Right ventricle myocardium superior (tissue), 1 donor: ENCODE measurements at places on chromosomes 4 and X.

- DNase-seq = peak; percentile 93
Observed at GRCh38 chr4:8403173-8403753, 37.3 kb downstream of the ACOX3 start.

DNA sequence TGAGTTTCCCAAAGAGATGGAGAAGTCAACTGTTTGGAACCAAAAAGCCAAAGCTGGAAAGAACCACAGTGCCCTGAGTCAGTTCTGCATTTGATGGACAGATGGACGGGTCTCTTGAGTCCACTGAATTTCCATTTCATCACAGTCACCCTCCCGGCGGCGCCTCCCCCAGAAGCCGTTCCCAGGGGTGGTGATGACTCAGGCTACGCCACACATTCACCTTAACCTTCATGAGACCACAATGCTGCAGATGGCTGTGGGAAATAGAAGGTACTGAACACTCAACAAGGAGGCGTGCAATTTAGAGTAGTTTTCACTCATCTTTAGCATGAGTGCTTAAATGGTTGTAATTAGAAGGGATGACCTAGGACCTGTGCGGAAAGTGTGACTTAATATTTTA, 61.3 kb downstream of the STOX2 start:
- no peak for DNase-seq

DNA sequence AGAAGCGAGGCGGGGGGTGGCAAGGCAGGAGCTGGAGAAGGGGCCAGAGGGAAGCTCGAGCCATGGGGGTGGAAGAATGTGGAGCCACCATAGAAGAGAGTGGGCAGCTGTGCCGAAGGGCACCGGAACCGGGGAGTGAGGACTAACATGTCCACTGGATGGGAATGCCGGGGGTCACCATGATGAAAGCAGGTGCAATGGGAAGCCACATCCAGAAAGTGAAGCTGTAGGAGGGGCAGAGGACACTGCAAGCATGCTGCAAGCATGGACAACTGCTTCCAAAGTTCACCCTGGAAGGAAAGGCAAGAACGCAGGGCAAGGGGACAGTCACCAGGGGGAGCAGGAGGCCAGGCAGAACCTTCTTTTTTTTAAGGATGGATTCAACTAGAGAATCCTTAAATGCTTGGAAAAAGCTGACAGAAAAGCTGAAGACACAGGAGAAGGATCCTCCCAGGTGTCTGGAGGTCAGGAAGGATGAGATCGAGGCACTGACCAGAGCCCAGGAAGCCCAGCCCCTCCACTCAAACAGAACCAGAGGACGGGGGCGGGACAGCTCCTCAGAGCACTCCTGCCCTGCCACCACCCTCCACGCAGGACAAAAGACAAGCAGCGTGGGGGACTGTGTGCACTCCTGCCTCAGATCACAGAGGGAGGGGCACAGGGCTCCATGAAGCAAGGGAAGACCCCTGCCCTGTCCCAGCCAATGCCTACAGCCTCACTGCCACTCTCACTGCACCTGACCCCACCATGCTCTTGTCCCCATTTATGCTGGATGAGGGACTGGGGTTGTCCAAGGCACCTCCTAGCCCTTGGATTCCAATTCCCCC, 169.2 kb downstream of the AFAP1 start:
- DNase-seq = no peak

- DNase-seq = no peak
Observed at GRCh38 chr4:30208731-30209435, 511.3 kb upstream of the PCDH7 start.

DNA sequence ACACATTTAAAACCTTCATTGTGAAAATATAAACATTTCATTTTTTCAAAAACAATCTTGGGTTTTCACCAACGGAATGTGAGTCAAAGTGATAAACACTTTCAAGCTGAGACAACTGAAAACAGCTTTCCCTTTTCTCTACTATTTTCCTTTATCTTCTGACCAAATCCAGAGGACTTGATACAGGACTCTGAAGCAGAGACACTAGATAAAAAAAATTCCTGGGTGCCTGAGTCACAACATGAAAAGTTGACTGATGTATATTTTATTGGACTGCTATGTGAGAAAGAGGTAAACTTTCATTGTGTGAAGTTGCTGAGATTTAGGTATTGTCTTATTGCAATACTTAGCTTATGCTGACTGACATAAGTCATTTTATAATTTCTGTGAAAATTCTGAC, 411.2 kb downstream of the SPOCK3 start:
- no peak for DNase-seq
